AG10803 (cell line): ENCODE measurements at places on chromosomes 3 and 15.

GRCh38 chr15:52679232-52680040, at the start of gene ATOSA:
TSS of gene ATOSA (minus strand) at chr15:52679388. CDS start at chr15:52678021, 1,367 bp downstream.
- peak; percentile 84 for DNase-seq

- DNase-seq, result peak; percentile 25
Measured at GRCh38 chr3:5250467-5251195, 63.1 kb downstream of the EDEM1 start.

- no peak for DNase-seq
Measured at GRCh38 chr3:182465301-182466185, 327.8 kb upstream of the ATP11B start.

DNA sequence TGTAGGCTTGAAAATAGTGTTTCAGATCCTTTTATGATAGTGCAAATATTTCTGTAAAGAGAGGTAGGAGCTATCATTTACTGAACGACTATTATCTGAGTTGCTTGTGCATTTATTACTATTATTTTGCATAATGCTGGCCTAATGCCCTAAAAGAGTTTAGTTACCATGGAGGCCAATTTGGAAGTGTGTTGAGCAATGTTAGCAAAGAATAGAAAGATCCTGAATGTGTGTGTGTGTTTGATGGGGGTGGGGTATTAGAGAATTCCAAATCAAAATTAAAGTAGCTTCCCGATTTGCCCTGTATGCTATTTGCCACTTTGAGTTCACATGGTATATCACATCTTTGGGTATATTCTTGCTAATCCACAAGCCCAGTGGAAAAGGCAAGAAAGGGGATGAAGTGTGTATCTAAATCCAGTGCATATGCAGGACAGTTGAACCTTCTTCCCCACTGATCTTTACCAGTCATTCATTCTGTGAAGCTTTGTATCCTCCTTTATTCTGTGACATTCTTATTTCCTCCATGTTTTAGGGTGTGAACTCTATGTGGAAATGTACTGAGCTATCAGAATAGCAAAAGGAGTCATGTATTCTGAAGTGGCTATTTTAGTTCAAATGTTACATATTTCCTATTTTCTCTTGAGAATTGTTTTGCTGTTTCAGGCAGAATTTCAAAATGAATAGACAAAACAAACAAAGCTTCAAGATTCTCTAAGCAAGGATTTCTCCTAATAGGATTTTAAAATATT, 45.7 kb upstream of the PLSCR5 start:
- DNase-seq, result no peak

DNA sequence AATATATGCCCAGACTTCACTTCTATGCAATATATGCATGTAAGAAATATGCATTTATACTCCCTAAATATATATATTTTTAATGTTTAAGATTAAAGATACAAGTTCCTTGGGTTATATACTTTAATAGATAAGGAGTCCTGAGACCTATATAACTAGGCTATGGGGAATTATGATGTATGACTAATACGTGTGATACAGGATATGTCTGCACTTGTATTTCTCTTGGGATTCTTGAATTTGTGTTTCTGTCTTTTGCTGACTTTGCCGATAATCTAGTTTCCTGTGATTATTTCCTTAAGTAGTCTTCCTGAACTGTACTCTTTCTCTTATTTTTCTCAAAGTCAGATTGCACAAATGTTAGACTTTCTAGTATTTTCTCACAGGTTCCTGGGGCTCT, 109.6 kb downstream of the PIK3CB start:
- no peak for DNase-seq
